NCI-H1417 treated with DMSO at 0.1 percent for 48 hours (cell line): ENCODE measurements at places on chromosomes 1 and 21.

DNA sequence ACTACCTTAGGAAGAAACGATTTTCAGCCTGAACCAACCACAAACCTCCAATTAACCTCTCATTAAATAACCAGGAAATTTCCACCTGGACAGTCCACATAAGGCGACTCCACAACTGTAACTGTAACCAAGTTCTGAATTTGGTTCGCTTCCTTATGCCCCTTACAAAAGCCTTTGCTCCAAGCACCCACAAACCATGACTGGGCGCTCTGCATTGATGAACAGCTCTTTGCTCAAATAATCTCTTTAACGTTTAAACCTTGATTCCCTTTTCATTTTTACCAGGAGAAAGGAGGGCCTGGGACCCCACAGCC, 38.2 kb upstream of the ZNF124 start:
- no peak for DNase-seq

- DNase-seq = no peak
Measured at GRCh38 chr1:54815086-54815876, 14.2 kb upstream of the TTC22 start.

DNA sequence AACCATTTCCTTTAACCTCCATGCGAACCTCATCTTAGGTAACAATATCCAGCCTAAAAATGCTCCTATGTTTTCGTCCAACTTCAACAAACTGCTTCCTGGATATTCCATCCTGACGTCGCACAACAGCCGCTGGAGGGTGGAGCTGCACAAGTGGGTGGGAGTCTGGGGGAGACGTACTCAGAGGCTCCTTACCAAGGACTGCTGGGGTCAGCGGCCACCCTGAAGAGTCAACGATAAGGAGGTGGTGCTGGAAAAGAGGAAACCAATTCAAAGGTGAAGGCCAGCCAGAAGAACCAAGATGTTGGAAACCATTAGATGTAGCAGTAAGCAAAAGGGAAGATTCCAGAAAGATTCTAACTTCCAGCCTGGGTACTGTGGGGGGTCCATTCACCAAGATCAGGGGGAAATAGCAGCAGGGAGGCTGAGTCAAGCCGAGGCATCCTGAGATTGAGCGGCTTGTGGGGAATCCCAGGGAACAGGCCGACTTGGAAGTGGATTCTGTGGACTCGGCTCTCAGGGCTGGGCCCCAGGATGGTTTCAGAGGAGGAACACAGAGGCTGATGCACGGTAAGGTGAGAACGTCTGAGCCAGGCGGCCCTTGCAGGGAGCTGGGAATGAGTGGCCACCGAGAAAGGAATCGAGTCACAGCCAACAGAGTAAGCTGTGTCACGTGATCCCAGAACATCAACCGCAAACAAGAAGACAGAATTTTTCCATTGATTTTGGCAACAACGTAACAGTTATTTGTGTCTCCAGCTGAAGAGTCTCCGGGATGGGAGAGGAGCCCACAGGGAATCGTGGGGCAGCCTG, 375.7 kb downstream of the NPHP4 start:
- DNase-seq = no peak

- DNase-seq = no peak
Measured at GRCh38 chr1:202654079-202654478, 56.2 kb downstream of the SYT2 start.

DNA sequence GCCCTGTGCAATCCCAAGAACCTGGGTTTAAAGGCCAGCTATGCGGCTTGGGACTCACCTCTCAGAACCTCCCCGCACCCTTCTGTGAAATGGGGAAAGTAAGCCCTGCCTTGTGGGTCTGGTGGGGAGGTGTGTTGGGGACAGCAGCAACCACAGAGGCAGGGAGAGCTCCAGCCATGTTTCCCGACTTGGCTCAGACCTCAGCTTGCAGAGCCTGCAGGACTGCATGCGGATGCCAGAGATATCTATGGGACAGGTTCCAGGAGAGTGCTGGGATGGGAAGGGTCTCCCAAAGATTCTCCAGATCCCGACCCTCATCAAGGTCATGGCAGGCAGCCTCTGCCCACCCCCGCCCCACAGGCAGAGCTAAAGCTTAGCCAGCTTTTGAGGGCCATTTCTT, 20.2 kb downstream of the PADI1 start:
- DNase-seq = no peak

DNA sequence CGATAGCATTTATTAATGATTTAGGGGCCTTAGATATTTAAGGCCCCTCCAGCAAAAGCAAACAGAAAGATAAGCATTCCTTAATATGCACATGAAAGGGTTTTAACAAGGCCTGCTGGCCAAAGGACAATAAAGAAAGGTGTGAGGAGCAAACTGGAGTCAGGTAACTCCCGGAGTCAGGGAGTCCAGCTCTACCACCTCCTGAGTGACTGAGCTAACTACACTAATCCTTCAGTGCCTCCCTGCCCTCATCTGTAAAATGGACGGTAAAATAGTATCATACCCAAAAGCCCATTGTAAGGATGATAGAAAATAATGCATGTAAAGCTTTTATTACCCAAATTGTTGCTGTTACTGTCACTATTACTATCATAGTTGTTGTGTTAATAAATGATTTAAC, 161.7 kb downstream of the SIPA1L2 start:
- no peak for DNase-seq

DNA sequence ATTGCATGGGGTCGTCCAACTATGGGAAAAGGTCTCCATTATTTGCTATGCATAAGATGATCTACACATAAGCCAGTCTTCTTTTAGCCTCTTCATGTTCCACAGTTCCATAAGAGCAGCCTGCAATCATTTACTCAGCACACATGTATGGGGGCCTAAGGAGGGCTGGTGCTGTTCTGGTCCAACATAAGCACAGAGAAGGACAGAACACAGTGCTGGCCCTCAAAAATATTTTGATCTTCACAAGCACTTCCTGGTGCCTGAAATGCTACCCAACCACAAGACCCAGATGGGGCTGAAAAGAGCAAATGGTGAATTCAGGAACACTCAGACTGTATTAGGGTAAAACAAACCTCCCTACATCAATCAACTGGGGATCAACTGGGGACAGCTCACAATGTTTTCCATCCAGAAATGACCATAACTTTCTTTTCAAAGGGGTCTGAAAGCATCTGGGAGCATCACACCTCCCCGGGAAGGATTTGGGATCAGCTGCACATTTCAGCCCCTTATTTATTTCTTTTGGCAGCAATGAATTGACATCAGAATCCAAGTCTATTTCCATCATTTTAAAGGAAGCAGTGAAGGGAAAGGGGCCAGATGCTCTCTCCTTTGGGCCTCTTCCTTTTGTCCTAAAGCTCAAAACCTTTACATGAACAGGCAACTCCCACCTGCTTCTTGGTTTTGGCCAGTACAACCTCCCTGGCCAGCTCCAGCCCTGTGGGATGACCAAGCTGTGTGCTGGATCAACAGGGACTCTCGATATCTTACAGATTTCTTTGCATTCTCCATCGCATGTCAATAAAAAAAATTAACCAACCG, 45.7 kb downstream of the KCNN3 start:
- DNase-seq = no peak

GRCh38 chr1:30840904-30841598, 67.5 kb downstream of the SDC3 start:
- DNase-seq = no peak

DNA sequence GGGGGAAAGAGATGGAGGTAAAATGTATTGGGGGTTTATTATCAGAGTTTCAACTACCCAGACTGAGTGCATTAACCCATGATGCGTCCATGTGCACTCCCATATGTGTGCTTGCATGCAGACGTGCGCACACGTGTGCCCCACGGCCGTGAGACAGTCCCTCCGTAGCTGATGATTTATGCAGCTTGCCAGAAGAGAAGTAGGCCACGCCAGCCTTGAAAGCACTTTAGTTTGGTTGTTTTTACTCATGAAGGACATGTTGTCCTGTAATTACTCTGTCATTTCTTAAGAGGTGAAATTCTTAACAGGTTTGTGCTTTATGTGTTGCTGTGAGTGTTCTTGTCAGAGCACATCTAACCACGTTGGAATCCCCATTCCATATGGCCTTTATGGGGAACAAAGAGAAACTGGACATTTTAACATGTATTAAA, 467.8 kb downstream of the LMO4 start:
- DNase-seq = no peak

DNA sequence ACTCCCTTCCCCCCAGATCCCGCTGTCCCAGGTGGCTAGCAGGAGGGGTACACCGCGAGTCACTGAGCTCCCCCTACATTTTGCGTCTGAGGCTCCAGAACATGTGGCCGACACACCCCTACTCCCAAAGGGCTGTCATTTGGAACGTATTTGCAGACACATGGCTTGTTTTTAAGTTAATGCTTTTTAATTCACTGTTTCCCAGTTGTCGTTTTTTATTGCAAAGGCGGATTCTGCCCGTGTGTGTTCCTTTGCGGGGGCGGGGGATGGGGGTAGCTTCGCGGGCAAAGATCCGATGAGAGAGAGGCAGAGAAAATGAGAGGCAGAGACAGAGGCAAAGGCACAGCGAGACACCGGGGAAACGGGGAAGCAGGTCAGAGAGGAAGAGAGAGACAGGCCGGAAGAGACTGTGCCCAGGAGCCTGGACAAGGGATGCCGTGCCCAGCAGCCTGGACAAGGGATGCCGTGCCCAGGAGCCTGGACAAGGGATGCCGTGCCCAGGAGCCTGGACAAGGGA, 270.2 kb downstream of the FOXD2 start:
- DNase-seq = no peak

- DNase-seq = no peak
Measured at GRCh38 chr1:228037401-228038386, 30.9 kb downstream of the WNT3A start.

- no peak for DNase-seq
Measured at GRCh38 chr1:13790290-13791030, 90.5 kb downstream of the PRDM2 start.

- DNase-seq = no peak
Measured at GRCh38 chr1:231039161-231040018, 664 bp downstream of the FAM89A start.

- DNase-seq = no peak
Measured at GRCh38 chr1:158002022-158002630, 8.7 kb downstream of the KIRREL1 start.

DNA sequence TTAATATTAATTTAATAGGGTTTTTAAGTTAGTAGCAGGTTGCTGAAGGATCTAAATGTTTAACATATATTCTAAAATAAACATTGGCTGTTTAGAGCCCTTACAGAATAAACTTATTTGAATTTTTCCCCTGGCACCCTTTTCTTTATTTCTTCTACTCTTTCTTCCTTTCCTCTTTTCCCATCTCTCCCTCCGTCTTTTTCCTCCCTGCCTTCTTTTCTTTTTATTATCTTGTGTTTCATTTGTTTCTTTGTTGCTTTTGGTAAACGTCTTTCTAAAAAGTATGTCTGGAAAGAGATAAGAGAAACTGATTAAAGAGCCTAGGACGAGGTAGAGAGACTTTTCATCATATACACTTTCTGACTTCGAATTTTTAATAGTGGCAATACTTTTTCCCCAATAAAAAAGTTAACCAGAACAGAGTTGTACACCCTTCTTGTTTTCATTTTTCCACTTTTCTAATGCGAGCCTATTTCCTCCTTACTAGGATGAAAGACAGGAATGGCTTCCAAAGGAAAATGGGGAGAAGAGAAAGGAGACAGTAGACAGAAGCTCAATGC, 39.5 kb upstream of the ATF3 start:
- no peak for DNase-seq

DNA sequence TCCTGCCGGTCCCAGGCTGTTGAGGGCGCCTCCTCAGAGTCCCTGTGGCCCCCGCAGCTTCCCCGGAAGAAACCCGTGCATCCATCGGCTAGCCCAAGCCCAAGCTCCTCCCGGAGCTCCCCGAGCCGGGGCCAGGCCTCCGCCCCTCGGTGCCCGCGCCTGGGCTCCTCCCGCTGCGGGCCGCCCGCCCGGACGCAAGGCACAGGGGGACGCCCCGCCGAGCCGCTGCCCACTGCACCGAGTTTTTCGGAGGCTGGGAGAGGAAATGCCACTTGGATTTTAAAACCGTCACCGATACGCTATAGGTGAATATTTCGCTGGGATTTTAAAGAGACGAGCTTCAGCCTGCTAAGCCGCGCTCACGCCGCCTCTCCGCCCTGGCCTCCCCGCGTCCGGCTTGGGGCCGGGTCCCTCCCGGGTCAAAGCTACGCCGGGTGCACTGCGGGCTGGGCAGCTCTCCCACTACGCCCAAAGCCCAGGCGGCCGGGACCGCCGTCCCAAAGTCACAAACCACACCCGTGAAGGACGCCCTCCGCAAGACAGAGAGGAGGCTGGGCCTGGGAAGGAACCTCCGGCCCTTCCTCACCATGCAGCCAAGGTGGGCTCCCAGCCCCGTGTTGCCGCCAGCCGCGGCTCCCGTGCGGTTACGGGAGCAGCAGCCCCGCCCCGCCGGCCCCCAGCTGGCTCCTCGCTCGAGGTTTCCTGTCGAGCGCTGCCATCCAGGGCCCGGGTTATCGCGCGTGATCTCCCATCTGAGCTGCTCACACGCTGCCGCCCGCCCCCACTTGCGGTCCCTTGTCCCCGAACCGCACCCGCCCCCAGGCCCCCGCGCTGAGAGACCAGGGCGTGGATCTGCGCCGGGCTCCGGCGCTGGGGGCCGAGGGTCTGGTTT, 63.2 kb downstream of the CD247 start:
- no peak for DNase-seq

- no peak for DNase-seq
Measured at GRCh38 chr1:88780485-88780884, 96.4 kb downstream of the PKN2 start.

- no peak for DNase-seq
Measured at GRCh38 chr1:111887385-111887784, 102.1 kb downstream of the KCND3 start.

DNA sequence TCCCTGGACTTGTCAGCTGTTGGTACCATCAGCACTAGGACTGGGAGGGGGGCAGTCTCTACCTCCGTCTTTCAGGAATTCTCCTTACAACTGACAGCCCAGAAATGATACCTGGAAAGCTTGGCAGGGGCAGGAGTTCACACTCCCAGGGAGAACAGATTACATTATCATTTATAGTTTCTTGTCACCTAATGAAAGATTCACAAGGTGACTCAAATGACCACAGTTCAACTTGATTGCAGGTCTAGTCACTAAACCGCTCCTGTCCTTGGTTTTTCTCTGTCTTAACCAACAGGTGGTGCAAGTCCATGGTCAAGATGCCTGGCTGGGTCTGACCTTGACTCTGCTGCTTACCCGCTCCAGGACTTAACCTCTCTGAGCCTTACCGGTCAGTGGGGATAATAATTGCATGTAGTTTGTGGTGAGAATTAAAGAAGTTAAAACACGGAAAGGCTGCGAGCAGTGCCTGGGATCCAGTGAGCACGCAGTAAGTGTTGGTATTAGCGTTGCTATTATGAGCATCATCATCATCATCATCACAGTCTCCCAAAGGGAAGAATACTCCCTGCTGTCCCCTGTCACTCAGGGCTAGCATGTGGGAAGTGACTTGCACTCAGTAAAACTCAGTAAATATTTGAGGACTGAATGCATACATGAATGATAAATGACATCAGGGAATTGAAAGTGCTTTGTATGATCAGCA, 125.3 kb upstream of the CD34 start:
- DNase-seq = no peak

DNA sequence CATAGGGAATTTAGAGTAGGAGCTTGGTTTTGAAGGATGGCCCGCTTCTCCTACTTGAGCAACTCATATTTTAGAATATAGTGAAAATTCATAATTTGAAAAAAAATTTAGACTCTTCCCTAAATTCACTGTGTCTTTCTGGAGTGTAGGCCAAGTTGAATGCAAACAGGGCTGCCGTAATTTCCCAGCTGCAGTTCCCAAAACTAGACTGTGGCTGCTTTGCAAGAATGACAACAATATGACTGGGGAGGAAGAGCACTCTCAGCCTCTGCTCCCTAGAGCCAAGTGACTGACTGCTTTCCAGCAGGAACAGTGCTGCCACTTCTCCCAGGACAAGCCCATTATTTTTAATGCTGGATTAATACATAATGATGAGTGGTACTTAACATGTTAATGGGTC, 209.0 kb downstream of the RHOU start:
- DNase-seq = no peak

GRCh38 chr1:212070720-212071302, 35.3 kb downstream of the DTL start:
- no peak for DNase-seq
